Skeletal muscle tissue (tissue), 5 donors: ENCODE measurements at places on chromosomes 7 and 10. TPM values are rescaled to one million over a fixed set of nuclear protein-coding genes. Genes with fewer than 3 reads are reported as not detected.

The DEPP1 gene
- 12.5 TPM for total RNA-seq

The CHAT gene
- not detected for total RNA-seq

The PPP1R9A gene
- total RNA-seq = 42.3 TPM

The CDH23 gene
- 3.7 TPM for total RNA-seq

The PDAP1 gene
- 10.4 TPM for total RNA-seq

The STEAP1 gene
- 5.7 TPM for total RNA-seq

The FAM185A gene
- 17.7 TPM for total RNA-seq
